AG09309 (cell line): ENCODE measurements at places on chromosomes 4 and X.

DNA sequence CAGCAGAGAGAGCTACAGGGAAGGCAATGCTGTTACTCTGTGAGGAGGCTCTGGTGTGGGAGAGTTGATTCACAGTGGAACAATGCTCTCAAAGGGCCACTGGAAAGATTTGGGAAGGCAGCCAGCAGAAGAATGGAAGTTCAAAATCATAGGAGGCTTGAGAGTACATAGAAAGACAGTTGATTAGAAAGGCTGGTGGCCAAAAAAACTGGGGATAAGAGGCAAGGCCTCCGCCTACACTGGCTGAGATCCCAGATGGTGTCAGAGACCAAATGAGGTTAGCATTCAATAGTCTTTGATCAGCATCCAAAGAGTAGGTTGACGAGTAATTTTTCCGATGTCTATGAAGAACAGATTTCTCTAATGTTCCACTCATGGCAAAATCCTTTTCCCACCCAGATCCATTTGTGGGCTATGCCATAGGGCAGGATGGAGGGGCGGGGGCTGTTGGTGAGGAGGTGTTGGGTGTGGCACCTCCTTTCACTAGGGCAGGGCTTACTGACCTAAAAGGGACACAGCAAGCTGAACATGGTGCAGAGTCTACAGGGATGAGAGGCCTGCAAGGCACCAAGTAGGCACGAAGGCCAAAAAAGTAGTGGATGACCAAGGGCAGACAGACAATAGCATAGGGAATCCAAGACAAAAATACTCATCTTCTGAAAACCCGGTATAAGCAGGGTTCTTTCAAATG is 15.1 kb downstream of the TEC start:
- peak; percentile 35 for DNase-seq

- no peak for DNase-seq
These were observed 4.7 kb downstream of the THAP9 start for GRCh38 chr4:82905205-82905604.

DNA sequence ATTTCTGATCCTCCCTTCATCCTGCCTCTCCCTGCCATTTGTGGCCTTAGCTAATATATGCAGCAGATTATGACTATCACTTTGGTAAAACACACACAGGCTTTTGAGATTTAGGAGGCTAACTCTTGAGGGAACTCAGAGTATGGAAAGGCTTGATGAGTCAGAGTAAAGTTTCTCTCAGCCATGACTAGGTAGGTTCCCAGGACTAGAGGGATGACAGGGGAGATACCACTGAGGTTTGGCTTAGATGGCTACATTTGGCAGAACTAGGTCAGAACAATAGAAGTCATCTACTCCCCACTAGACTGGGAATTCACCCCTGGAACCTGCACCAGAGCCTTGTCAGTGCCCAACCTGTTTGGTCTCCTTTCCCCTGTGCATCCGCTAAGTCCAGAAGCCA is 585.7 kb downstream of the TLL1 start:
- no peak for DNase-seq

DNA sequence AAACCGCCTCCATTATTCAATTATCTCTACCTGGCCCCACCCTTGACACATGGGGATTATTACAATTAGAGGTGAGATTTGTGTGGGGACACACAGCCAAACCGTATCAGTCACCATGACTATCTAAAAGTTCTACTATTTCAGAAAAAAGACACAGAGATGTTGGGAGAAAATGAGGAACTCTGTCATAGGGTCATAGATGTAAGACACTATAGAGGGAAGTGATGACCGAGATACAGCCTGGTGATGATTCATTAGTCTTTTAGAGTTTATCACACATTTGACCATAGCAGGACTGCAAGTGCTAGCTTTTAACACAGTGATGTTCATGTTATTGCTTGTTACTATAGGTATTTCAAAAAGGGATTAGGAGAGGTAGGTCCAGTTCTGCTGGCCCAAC is 357.0 kb upstream of the AADAT start:
- no peak for DNase-seq

DNA sequence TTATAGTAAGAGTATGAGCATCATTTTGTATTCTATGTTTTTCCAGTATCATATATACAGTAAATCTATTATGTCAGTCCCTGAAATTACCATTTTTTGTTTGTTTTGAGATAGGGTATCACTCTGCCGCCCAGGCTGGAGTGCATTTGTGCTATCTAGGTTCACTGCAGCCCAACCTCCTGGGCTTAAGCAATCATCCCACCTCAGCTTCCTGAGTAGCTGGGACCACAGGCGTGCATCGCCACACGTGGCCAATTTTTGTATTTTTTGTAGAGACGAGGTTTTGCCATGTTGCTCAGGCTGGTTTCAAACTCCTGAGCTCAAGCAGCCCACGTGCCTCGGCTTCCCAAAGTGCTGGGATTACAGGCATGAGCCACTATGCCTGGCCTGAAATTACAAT is 85.6 kb downstream of the ZNF330 start:
- no peak for DNase-seq

GRCh38 chrX:7711167-7711566 is 131.8 kb upstream of the VCX start:
- no peak for DNase-seq

GRCh38 chr4:38820329-38821061 is 15.9 kb upstream of the TLR1 start:
- no peak for DNase-seq

DNA sequence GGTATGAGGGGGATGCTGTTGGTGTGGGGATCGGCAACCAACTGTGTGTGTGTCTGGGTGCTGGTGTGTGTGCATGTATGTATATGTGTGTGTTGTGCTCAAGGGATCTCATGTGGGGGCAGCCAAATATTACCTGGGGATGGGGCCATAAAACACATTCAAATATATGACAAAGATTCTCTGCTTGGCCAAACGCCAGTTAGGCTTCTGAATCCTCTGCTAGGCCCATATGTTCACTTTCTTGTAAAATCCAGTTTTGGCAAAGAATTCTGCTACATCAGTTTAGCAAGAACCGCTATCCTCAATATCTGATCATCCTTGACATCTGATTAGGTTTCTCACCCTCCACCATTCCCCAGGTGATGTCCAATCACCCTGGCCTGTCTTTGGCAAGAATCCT is 106.6 kb downstream of the RASL11B start:
- DNase-seq: no peak

- DNase-seq: no peak
These were observed 64.6 kb upstream of the PAGE1 start for GRCh38 chrX:49760290-49760890.

DNA sequence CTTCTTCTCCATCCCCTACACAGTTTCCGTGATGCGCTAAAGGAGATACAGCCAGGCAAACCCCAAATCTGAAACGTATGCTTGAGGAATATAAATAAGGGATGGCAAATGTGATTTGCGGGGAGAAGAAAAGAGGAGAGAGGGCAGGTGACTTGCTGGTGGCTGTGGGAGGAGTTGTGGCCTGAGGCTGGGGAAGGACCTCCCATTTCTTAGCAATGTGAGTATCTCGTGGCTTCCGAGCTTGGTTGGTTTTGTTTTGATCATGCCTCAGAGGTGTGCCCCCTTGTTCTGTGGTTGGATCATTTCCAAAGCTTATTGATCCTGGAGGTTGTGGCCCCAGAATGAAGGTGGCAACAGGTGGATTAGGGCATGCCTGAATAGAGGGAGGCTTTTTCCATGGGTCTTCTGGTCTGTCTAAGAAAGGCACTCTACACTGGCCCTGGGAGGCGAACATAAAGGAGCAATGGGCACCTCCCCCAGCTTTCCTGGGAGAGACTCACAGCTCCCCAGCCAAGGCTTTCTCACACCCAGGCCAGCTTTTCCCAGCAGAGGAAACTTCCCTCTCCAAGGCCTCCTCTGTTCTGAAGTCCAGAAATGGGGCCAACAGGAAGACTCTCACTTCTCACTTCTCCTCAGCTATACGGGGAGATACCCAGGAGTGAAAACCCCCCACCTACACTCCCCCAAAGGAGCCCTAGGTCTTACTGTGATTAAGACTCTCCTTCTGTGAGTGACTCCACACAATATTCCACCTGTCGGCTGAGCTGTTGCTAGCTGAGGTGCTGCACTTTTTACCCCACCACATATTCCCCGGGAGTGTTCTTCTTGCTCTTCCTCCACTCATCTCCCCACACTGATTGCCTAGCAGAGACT is 40.0 kb downstream of the C4orf51 start:
- no peak for DNase-seq

DNA sequence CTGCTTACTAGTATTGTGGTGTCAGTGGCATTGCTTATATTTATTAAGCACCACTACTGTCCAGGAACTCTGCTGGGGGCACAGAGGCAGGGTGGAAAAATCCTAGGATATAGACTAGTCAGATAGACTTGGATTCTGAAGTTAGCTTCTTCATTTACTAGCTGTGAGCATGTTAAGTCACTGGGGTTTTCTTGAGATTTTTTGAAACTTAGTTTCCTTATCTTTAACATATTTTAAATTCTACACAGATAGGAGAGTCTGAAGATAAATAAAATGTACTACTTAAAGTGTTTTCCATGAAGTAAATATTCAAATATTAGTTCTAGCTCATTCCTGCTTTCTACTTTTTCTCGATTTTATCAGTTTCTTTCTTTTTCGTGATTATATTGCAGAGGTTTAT is 196.9 kb upstream of the GRID2 start:
- no peak for DNase-seq

- DNase-seq: no peak
These were observed 24.1 kb downstream of the FAT4 start for GRCh38 chr4:125338814-125339213.
